CD4-positive, alpha-beta T cell treated with Interleukin-6 at 100 ng/mL for 8 hours (primary cell): ENCODE measurements at places on chromosomes 13 and 19.

DNA sequence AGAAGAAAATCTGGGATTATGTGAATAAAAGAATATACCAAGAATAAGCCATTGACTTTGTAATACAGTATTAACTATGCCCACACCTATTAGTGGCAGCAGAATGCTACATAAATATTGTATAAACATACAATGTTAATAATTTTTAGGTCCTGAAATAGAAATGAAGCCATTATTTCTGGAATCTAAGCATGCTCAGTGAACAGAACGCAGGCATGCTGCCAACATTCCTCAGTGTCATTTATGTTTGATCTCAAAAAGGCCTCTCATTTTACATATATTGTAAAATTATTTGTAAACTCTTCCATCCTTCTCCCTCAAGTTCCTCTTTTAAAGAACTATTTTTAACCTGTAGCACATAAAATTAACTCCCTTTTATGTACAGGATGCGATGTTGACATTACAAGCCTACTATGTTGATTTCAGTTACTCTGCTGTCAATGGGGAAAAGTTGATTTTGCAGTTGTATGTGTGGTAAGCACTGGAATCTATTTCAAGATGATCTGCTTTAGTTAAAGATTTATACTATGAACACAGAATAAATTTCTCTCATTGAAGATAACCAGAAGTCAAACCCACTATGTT is 118.8 kb downstream of the VWA8 start:
- no peak for DNase-seq

GRCh38 chr13:51771418-51772104 is 32.4 kb downstream of the DHRS12 start:
- no peak for DNase-seq

GRCh38 chr13:39025433-39025839 is 12.5 kb downstream of the PROSER1 start:
- DNase-seq = no peak

- no peak for DNase-seq
These were observed 4.0 kb downstream of the P2RY11 start for GRCh38 chr19:10115392-10116084.

DNA sequence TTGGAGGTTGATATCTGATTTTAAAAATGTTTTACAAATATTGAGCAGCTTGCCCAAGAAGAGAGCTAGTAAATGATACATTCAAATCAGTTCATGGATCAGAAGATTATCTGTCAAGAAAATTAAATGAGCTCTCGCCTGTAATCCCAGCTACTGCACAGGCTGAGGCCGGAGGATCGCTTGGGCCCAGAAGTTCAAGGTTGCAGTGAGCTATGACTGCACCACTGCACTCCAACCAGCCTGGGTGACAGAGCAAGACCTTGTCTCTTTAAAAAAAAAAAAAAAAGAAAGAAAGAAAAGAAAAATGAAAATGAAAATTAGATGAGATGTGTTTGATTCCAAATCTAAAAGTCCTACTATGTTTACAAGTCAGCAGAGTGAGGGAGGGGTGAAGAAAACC is 2.4 kb downstream of the SPART start:
- DNase-seq = no peak

- DNase-seq = no peak
These were observed 13.6 kb downstream of the POLR1D start for GRCh38 chr13:27635266-27635665.

DNA sequence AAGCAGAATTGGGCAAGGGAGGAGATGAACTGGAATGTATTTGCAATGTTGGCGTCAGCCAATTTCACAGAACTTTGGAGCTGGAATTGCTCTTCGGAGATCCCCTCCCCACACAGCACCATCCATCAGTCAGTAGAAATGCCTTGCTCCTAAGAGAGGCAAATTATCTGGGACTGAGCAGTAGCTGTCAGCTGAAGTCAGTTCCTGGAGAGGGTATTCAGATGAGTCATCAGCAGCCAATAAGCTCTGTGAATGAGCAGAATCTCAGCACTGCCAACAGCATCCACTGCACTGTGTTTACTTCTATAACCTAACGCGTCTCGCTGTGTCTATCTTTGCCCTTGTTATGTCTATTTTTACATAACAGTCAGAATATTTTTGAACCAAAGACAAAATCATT is 213.7 kb downstream of the SLITRK5 start:
- no peak for DNase-seq

DNA sequence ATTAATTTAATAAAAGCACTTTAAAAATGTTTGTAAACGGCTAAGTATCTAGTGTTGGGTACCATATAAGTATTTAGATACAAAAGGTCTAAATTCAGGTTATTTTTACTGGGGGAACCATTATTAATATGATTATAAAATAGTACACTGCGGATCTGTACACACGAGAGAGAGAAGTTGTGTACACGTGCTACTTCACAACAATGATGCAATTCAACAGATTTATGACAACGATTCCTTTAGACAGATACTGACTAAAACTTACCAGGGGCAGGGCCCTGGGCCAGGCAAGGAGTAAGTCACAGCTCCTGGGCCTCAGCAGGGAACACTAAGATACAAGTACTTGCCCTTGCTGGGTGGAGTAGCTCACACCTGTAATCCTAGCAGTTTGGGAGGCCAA is 29.1 kb upstream of the TPTE2 start:
- no peak for DNase-seq

- DNase-seq = no peak
These were observed 5.4 kb downstream of the MTMR6 start for GRCh38 chr13:25281935-25282332.

- DNase-seq = no peak
These were observed 6.4 kb upstream of the IPO5 start for GRCh38 chr13:97946951-97947588.
